ENCODE measurements at places on chromosomes 5 and 9.

DNA sequence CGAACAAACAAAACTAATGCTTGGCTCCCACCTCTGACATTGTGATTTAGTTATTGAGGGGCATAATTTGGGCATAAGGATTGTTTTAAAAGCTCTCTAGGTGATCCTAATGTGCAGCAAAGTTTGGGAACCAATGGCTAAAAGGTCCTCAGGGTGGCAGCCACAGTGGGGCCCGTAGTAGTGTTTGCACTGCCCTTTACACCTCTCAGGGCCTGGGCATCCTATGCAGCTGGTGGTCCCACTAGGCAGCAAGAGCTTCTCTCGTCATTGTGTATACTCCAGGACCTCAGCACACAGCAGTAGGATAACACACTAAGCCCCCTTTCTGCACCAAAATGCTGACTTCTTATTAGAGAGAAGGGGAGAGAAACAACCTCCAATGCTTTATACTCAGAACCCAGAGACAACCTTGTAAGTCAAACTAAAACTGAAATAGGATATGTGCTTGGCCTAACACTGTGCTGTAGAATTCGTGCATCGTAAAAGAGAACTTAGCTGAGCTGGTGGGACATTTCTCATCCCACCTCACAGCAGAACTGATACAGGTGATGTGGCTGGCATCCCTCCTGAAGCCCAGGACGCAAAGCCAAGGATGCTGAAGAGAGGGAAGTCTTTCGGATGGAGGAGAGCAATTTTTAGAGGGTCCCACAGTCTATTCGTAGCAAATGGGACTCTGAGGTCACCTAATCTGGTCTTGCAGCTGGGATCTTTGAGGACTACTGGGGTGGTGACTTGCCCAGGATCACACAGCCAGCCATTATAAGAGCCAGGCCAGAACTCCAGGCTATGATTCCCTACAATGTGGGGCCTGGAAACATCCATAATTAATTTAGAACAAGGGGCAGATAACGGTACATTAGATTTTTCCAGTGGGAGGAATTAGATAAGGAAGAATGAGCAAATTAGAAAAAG lies 1.2 kb downstream of the GLRX start:
- H3K36me3 ChIP-seq, result no peaks in the 10 kb centered on the region
- no peaks in the 10 kb centered on the region for H3K27me3 ChIP-seq
- DNase-seq, result no peak
- H3K4me3 ChIP-seq, result peak overlapping the region; percentile 88
- no peak overlapping the region for H3K27ac ChIP-seq

DNA sequence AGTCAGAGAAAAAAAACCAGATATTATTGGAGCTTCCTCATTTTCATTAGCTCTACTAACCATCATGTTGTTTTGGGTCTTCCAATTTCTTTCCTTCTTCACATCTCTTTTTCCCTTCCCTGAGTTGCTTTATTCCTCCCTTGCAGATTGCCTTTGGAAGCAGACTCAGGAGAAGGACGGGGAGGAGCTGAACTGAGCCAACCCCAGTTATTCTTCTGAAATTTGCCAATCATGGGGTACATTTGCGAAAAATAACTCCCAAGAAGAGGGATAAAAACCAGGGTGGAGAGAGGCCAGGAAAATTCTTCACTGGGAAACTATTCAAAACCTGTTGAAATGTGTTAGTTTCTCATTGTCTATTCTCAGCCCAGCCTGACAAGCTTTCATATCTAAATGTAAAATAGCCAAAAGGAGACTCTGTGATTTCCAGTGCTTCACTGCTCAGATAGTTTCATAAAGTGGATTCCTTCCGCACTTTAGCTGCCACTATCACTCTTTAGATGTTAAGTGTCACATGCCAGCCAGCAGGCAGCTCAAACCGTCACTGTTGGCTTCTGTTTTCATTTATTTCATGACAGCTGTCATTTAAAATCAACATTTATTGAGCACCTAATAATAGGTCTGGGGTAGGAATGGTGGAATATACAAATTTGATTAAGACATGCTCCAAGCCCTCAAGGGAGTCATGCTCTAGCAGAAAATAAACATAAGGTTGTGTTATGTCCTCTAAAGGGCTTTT lies 204.5 kb downstream of the SREK1 start:
- H3K4me3 ChIP-seq, result no peak overlapping the region
- H3K36me3 ChIP-seq, result no peaks in the 10 kb centered on the region
- H3K4me1 ChIP-seq, result no peaks in the 10 kb centered on the region
- peaks cover 12% of the 10 kb centered on the region for H3K27me3 ChIP-seq

DNA sequence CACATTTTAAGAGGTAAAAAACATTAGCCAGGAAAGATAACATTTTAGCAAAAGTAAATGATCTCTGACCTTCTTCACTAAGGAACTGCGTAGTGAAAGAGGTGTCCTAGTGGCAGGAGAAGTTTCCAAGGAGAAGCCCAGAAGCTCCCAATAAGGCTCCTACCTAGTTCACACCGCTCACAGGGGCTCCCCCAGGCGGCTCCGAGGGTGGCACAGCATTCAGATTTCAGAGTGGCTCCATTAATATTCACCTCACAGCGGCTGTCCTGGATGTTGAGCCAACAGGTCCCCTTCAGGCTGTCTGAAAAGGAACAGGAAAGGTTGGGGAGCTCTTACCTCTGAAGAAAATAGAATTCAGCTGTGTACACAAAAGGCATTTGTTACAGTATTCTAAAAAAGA lies 187.3 kb downstream of the FBN2 start:
- H3K4me3 ChIP-seq, result no peak overlapping the region
- no peak overlapping the region for H3K27ac ChIP-seq
- DNase-seq, result no peak
- no peaks in the 10 kb centered on the region for H3K27me3 ChIP-seq
- peaks cover 12% of the 10 kb centered on the region for H3K36me3 ChIP-seq

- peaks cover 19% of the 10 kb centered on the region for H3K4me1 ChIP-seq
- H3K27ac ChIP-seq, result peak within 1 kb of the TSS; percentile 31
- peaks cover 2% of the 10 kb centered on the region for H3K36me3 ChIP-seq
- DNase-seq, result no peak
- H3K27me3 ChIP-seq, result no peaks in the 10 kb centered on the region
These were observed at the start of gene TRIM7 for GRCh38 chr5:181204826-181205760. TRIM7 (minus strand) TSS chr5:181205196; CDS start chr5:181205110, 86 bp downstream.

GRCh38 chr9:13324988-13325387 lies 45.5 kb upstream of the MPDZ start:
- peaks cover 5% of the 10 kb centered on the region for H3K4me1 ChIP-seq
- H3K27ac ChIP-seq, result no peak overlapping the region
- DNase-seq, result no peak
- H3K36me3 ChIP-seq, result no peaks in the 10 kb centered on the region
- no peaks in the 10 kb centered on the region for H3K27me3 ChIP-seq

- H3K4me3 ChIP-seq, result no peak overlapping the region
- H3K4me1 ChIP-seq, result peaks cover 2% of the 10 kb centered on the region
- no peak for DNase-seq
These were observed 24.7 kb downstream of the DNAJA1 start for GRCh38 chr9:33049680-33050361.

GRCh38 chr9:32579706-32580331 lies 6.9 kb upstream of the NDUFB6 start:
- no peaks in the 10 kb centered on the region for H3K36me3 ChIP-seq
- H3K4me3 ChIP-seq, result no peak overlapping the region
- H3K4me1 ChIP-seq, result no peaks in the 10 kb centered on the region
- DNase-seq, result peak; percentile 42

DNA sequence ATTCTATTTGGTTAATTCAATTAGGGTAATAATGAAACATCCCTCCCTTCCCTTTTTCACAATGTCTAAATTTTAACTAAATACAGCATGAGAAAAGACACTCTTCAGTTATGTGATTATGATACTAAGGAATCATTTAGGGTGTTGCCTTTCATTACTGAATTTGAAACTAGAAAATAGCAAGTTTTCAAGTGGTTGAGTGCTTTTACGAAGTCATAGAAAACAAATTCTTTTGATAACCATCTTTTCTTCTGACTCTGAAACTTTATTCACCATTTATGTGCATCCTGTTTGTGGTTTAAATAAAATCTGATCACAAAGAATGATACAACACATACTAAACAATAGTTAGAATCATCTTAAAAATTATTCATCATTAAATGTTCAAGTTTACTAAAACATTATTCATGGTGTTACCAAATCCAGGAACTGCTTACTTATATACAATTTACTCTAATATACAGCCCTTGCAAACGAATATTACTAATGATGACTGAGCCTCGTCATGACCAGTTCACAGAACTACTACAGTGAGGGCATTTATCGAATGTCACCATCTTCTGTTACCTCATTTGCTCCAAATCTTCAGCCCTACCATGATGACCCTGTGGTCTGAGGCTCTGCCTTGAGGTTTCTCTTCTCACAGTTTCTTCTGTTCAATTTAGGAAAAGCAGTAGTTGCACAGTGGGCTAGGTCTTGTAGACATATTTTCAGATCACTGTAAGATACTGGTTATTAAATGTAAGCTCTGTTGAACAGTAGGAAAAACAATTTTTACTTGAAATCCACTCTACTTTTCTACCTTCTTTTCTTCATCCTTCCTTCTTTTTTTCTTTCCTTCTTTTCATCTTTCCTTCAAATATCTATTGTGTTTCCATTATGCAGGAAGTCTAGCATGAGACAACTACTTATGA lies 18.3 kb upstream of the IL9 start:
- H3K4me3 ChIP-seq, result no peak overlapping the region
- H3K27ac ChIP-seq, result no peak overlapping the region
- DNase-seq, result no peak
- H3K36me3 ChIP-seq, result no peaks in the 10 kb centered on the region
- H3K27me3 ChIP-seq, result peaks cover 51% of the 10 kb centered on the region

GRCh38 chr5:31232273-31232888 lies 38.9 kb downstream of the CDH6 start:
- no peaks in the 10 kb centered on the region for H3K36me3 ChIP-seq
- H3K4me1 ChIP-seq, result no peaks in the 10 kb centered on the region
- H3K4me3 ChIP-seq, result no peak overlapping the region
- H3K27ac ChIP-seq, result no peak overlapping the region

DNA sequence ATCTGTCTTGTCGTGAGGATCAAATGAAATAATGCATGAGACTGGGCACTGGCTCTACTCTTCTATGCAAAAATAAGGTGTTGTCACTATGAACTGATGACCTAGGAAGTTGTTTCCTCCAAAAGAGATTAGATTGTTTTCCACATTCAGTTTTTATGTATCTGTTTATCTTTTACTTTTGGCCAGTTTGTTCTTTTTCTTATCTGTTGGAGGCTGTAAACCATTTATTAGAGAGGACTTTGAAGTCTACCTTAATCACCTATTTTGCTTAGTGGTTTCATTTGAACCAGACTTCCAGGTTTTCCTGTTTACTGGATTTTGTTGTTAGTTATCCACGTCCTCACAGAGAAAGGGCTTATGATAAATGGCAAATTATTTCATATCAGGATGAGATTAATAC lies 21.5 kb upstream of the GDA start:
- no peak overlapping the region for H3K4me3 ChIP-seq
- no peak overlapping the region for H3K27ac ChIP-seq
- H3K27me3 ChIP-seq, result no peaks in the 10 kb centered on the region
- no peak for DNase-seq

- no peak overlapping the region for H3K4me3 ChIP-seq
- H3K36me3 ChIP-seq, result no peaks in the 10 kb centered on the region
- H3K4me1 ChIP-seq, result no peaks in the 10 kb centered on the region
- no peaks in the 10 kb centered on the region for H3K27me3 ChIP-seq
These were observed 1457.5 kb upstream of the CDH9 start for GRCh38 chr5:28495876-28496275.

- DNase-seq, result no peak
- H3K27me3 ChIP-seq, result peaks cover 11% of the 10 kb centered on the region
- no peak overlapping the region for H3K4me3 ChIP-seq
- H3K27ac ChIP-seq, result no peak overlapping the region
These were observed 173.7 kb downstream of the ERCC6L2 start for GRCh38 chr9:96048956-96049831.

DNA sequence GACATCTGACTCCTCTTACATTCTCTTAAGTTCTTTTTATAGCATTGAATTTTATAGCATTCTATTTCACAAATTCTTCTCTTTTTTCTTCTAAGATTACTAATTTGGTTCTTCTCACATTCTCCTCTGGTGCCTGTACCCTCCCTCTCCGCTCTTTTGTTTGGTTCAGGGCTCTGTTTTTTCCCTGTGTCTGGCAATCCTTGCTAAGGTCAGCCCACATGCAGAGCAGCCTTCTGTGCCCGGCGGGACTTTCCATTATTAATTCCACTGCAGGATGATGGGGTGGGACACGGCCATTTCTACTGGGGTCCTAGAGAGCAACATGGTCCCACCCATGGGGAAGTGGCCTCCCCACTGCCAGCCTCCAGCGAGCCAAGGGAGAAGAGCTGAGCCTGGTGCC lies 9.8 kb upstream of the TRAF2 start:
- no peak overlapping the region for H3K27ac ChIP-seq
- H3K36me3 ChIP-seq, result no peaks in the 10 kb centered on the region
- H3K4me3 ChIP-seq, result no peak overlapping the region
- no peak for DNase-seq

GRCh38 chr5:33438996-33439395 lies 1.8 kb upstream of the TARS1 start:
- H3K4me3 ChIP-seq, result peak overlapping the region; percentile 77
- no peak overlapping the region for H3K27ac ChIP-seq
- no peaks in the 10 kb centered on the region for H3K36me3 ChIP-seq
- H3K4me1 ChIP-seq, result peaks cover 9% of the 10 kb centered on the region

DNA sequence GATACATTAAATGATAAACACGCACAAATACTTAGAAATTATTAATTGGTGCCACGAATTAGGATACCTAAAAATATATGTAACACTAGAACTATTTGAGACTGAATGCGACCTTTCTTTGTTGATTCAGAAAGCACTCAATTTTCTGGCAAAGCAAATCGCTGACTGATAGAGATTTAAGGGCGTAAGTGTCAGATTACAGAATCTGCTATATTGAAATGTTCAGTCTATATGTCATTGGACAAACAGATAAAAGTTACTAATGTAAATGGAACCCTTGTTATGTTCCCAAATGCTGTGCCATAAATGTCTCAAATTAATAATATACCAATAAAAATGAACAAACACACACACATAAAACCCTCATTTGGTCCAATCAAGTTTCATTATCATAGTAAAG lies 137.9 kb downstream of the MPDZ start:
- H3K4me1 ChIP-seq, result peaks cover 10% of the 10 kb centered on the region
- no peak overlapping the region for H3K4me3 ChIP-seq
- no peaks in the 10 kb centered on the region for H3K27me3 ChIP-seq
- no peak for DNase-seq
- no peak overlapping the region for H3K27ac ChIP-seq
- no peaks in the 10 kb centered on the region for H3K36me3 ChIP-seq

DNA sequence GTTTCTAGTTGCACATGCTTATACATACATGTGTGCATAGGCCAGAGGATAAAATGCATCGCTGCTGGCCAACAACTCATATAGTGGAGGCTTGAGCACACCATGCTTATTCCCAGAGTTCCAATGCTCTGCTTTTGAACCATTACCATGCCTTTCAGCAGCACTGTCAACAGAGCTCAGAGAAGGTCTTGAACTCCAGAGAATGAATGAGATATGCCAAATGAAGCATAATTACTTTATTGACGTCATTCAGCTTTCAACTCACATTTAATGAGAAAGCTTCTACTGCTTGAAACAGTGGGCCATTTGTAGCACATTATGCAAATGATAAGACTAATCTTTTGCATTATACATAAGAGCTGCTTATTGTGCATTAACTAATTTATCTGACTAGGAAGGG lies 765.3 kb upstream of the GRAMD2B start:
- no peaks in the 10 kb centered on the region for H3K4me1 ChIP-seq
- no peak overlapping the region for H3K27ac ChIP-seq
- no peaks in the 10 kb centered on the region for H3K36me3 ChIP-seq
- H3K4me3 ChIP-seq, result no peak overlapping the region
- DNase-seq, result no peak
- no peaks in the 10 kb centered on the region for H3K27me3 ChIP-seq

GRCh38 chr5:142248853-142249462 lies 75.9 kb downstream of the SPRY4 start:
- no peak for DNase-seq
- H3K27me3 ChIP-seq, result no peaks in the 10 kb centered on the region
- H3K36me3 ChIP-seq, result no peaks in the 10 kb centered on the region
- H3K4me1 ChIP-seq, result peaks cover 9% of the 10 kb centered on the region
